Activated B cell treated with CpG ODN at 0.5 μM for 24 hours (primary cell): ENCODE measurements at places on chromosomes 5 and 9. TPM values are rescaled to one million over a fixed set of nuclear protein-coding genes. Genes with fewer than 3 reads are reported as not detected.

The SURF1 gene
- total RNA-seq, result 33.6 and 38.9 TPM in 2 replicates

The SLC46A2 gene
- not detected in 2 replicates for total RNA-seq

The DNM1 gene
- total RNA-seq, result 0.81 and 0.86 TPM in 2 replicates

The GRK6 gene
- total RNA-seq, result 90.6 and 92.6 TPM in 2 replicates

The INSYN2B gene
- total RNA-seq, result not detected in 2 replicates

The FBP1 gene
- 0.80 and 1.2 TPM in 2 replicates for total RNA-seq

The ALDH1A1 gene
- not detected in 2 replicates for total RNA-seq

The TOR2A gene
- total RNA-seq, result 13.8 and 15.1 TPM in 2 replicates

The CDKN2B-AS1 gene
- total RNA-seq, result 1.3 and 1.4 TPM in 2 replicates

DNA sequence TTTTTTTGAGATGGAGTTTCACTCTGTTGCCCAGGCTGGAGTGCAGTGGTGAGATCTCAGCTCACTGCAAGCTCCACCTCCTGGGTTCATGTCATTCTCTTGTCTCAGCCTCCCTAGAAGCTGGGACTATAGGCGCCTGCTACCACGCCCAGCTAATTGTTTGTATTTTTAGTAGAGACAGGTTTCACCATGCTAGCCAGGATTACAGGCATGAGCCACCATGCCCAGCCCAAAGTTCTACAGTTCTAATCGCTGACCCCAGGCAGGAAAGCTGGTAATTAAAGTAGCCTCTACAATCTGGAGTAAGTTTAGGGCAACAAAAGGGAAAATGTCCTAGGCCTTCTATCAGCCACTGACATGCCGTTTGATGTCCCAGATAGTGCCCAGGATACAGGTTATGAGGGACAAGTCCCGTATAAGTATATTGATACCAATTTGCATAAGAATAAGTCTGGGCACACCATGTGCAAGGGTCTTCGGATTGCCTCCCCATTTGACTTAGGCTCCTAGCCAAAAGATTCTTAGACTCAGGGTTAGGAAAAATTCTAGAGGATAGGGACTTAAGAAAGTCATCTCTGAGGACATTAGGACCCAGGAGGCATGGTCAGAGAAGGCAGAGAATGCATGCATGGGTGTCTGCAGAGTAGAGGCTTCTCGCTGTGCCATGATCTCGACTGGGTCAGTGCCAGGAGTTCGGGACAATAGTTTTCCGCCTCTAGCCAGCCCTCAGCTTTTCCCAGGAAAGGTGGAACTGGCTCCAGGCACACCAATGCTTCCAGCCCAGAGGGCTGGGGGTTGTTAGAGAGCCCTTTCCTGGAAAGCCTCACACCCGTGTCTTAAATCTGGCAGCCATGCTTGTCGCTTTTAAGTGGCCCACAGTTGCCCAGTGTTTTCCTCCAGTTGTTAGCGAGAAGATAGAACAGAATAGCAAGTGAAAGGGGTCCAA is 1111.1 kb downstream of the TAF11L14 start:
- H3K36me3 ChIP-seq, result peaks cover 24% of the 10 kb centered on the region
- peak overlapping the region; percentile 95 for H3K27ac ChIP-seq
- peaks cover 66% of the 10 kb centered on the region for H3K4me1 ChIP-seq
- H3K4me3 ChIP-seq, result peak overlapping the region; percentile 94
- DNase-seq, result no peak
- H3K27me3 ChIP-seq, result no peaks in the 10 kb centered on the region

- H3K27me3 ChIP-seq, result peaks cover 2% of the 10 kb centered on the region
- H3K4me1 ChIP-seq, result peaks cover 28% of the 10 kb centered on the region
- H3K4me3 ChIP-seq, result no peak overlapping the region
- H3K27ac ChIP-seq, result no peak overlapping the region
Measured at GRCh38 chr9:134378901-134379338, 52.7 kb downstream of the RXRA start.

GRCh38 chr9:37382982-37383357 is 39.5 kb upstream of the GRHPR start:
- DNase-seq, result no peak
- peak overlapping the region; percentile 97 for H3K27ac ChIP-seq
- peaks cover 7% of the 10 kb centered on the region for H3K36me3 ChIP-seq
- no peaks in the 10 kb centered on the region for H3K27me3 ChIP-seq
- H3K4me3 ChIP-seq, result peak overlapping the region; percentile 53

DNA sequence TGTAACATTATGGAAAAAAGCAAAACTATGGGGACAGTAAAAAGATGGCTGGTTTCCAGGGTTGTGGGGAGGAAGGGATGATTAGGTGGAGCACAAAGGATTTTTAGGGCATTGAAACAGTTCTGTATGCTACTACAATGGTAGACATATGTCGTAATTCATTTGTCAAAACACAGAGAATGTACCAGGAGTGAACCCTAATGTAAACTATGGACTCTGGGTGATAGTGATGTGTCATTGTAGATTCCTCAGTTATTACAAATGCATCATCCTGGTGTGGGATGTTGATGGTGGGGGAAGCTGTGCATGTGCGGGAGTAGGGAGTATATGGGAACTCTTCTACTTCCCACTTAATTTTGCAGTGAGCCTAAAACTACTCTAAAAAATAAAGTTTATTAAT is 135.0 kb upstream of the GABRP start:
- no peak for DNase-seq
- H3K36me3 ChIP-seq, result no peaks in the 10 kb centered on the region
- H3K4me1 ChIP-seq, result no peaks in the 10 kb centered on the region
- H3K27ac ChIP-seq, result no peak overlapping the region
- no peak overlapping the region for H3K4me3 ChIP-seq

- no peak overlapping the region for H3K4me3 ChIP-seq
- DNase-seq, result no peak
- no peaks in the 10 kb centered on the region for H3K36me3 ChIP-seq
- peaks cover 6% of the 10 kb centered on the region for H3K27me3 ChIP-seq
- H3K27ac ChIP-seq, result no peak overlapping the region
Measured at GRCh38 chr9:136621734-136622093, 41.0 kb upstream of the EGFL7 start.

- H3K4me3 ChIP-seq, result peak overlapping the region; percentile 59
- H3K4me1 ChIP-seq, result peaks cover 92% of the 10 kb centered on the region
- H3K27me3 ChIP-seq, result no peaks in the 10 kb centered on the region
- no peak for DNase-seq
- peak overlapping the region; percentile 90 for H3K27ac ChIP-seq
Measured at GRCh38 chr9:125632321-125633115, 74.5 kb downstream of the MAPKAP1 start.

GRCh38 chr5:157312492-157312891 is 46.6 kb downstream of the CYFIP2 start:
- peaks cover 87% of the 10 kb centered on the region for H3K36me3 ChIP-seq
- H3K27ac ChIP-seq, result peak overlapping the region; percentile 77
- no peaks in the 10 kb centered on the region for H3K27me3 ChIP-seq
- DNase-seq, result no peak

DNA sequence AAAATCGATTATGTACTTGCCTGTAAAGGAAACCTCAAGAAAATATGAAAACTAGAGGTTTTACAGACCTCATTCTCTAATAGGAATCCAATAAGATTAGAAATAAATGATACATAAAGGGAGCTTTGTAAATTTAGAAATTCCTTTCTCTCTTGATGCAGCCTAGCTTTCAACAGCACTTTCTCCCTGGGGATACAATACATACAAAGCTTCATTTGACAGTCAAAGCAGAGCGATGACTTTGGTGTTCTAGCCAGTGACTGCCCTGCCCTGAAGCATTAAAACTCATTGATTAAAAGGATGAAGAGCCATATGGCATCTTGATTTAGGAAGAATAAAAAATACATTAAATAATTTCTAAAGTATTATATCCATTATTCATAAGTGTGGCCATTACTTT is 46.3 kb upstream of the GLIS3 start:
- no peak for DNase-seq
- H3K4me1 ChIP-seq, result no peaks in the 10 kb centered on the region

- no peak overlapping the region for H3K27ac ChIP-seq
- peaks cover 13% of the 10 kb centered on the region for H3K27me3 ChIP-seq
- no peaks in the 10 kb centered on the region for H3K36me3 ChIP-seq
- no peaks in the 10 kb centered on the region for H3K4me1 ChIP-seq
- H3K4me3 ChIP-seq, result no peak overlapping the region
Measured at GRCh38 chr5:116600876-116601275, 26.3 kb upstream of the SEMA6A start.

DNA sequence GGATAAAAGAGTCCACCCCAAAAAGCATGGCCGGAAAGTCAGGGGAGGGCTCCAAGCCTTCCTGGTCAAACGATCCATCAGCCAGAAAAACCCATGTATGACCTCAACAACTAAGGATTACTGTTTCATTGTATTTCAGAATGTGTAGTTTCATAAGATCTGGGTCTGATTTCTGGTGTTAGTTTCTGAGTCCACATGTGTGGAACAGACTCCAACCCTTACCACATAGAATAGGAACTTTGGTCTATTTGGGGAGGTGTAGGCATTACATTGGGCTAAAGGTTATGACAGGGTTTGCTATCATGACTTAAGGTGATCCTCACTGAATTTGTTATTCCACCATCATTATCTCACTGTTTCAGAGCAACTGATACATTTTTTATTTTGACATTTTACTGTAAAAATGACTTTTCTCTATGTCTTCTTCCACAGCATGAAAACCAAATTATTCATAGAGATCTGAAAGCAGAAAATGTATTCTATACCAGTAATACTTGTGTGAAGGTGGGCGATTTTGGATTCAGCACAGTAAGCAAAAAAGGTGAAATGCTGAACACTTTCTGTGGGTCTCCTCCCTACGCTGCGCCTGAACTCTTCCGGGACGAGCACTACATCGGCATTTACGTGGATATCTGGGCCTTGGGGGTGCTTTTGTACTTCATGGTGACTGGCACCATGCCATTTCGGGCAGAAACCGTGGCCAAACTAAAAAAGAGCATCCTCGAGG is 33.5 kb downstream of the HMGCS1 start:
- DNase-seq, result no peak
- H3K27ac ChIP-seq, result no peak overlapping the region
- H3K4me3 ChIP-seq, result no peak overlapping the region

GRCh38 chr9:129562917-129563316 is 58.0 kb downstream of the C9orf50 start:
- H3K36me3 ChIP-seq, result no peaks in the 10 kb centered on the region
- peaks cover 29% of the 10 kb centered on the region for H3K27me3 ChIP-seq

DNA sequence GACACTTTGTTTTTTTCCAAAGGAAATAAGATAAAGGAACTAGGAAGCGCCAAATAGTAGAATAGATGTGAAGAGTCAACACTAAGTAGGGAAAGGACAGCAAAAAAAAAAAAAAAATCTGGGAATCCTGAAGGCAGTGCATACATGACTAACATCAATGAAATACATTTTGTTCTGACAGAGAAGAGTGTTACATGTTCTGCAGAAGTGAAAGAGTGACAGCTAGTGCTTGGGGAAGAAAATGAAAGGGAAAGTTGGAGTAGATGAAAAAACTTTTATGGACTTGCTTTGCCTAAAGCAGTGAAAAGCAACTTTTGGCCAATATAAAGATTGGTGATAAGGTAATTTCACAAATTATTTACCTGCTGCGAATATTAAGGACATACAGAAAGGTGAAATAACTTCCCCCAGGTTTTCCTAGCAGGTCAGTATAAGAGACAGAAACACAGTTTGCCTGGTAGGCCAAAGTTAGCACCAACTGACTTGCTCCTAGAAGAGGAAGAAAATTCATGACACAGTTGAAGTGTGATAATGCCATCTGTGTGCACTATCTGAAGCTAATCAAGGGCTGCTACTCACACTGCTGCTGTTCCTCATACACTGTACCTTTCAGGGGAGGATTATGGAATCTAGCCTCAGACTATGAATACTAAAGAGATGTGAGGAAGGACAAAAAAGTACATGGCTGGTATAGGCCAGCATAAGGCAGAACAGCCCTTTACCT is 38.6 kb downstream of the RANBP6 start:
- H3K4me3 ChIP-seq, result no peak overlapping the region
- peak overlapping the region; percentile 50 for H3K27ac ChIP-seq
- no peak for DNase-seq
- H3K36me3 ChIP-seq, result peaks cover 52% of the 10 kb centered on the region

DNA sequence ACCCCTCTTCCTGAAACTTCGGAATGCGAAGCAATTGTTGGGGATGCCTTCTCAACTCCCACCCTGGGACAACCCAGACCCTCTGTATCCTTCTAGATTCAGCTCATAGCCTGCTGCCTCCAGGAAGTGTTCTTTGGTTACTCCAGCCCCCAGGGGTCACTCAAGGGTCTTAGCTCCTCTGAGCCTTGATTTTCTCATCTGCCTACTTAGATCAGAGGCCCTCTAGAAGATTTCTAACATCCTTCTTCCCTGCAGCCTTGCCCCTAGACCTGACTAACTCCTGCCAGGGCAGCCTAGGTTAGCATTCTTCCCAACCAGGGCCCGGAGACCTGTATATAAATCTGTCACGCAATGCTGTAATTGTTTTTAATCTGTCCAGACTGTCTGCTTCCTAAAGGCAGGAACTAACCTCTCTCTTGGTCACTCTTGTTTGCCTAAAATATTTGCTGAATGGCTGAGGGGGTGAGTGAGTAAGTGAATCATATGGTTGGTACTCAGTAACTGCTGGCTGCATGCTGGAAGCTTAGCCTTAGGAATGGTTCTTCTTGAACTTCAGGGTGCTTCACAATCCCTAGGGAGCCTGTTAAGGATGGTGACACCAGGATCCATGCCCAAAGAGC is 8.2 kb downstream of the GALNT10 start:
- H3K27me3 ChIP-seq, result no peaks in the 10 kb centered on the region
- peaks cover 55% of the 10 kb centered on the region for H3K36me3 ChIP-seq
- H3K4me1 ChIP-seq, result peaks cover 55% of the 10 kb centered on the region
- H3K27ac ChIP-seq, result no peak overlapping the region
- no peak overlapping the region for H3K4me3 ChIP-seq

- H3K27ac ChIP-seq, result no peak overlapping the region
- no peak for DNase-seq
- H3K4me3 ChIP-seq, result no peak overlapping the region
- peaks cover 71% of the 10 kb centered on the region for H3K27me3 ChIP-seq
- no peaks in the 10 kb centered on the region for H3K36me3 ChIP-seq
Measured at GRCh38 chr5:176743868-176744583, 66.3 kb upstream of the UNC5A start.

DNA sequence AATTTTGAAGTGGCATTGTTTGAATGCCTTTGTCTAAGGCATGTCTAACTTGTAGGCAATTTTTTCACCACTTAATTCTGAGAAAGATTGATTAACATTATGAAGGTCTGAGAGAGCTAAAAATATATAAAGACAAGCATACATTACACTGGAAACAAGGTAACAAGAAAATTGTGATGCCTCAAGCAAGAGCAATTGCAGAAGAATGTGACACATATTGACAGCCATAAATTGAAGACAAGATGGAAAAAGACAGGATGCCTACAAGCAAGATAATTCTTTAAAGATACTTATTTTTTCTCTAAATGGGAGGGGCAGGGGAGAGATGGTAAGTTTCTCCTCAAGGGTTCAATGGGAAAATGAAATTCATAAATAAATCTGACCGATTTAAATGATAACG is 103.1 kb upstream of the CYLC2 start:
- H3K4me3 ChIP-seq, result no peak overlapping the region
- H3K27ac ChIP-seq, result no peak overlapping the region
- H3K36me3 ChIP-seq, result no peaks in the 10 kb centered on the region
- DNase-seq, result no peak
- no peaks in the 10 kb centered on the region for H3K4me1 ChIP-seq
- no peaks in the 10 kb centered on the region for H3K27me3 ChIP-seq

DNA sequence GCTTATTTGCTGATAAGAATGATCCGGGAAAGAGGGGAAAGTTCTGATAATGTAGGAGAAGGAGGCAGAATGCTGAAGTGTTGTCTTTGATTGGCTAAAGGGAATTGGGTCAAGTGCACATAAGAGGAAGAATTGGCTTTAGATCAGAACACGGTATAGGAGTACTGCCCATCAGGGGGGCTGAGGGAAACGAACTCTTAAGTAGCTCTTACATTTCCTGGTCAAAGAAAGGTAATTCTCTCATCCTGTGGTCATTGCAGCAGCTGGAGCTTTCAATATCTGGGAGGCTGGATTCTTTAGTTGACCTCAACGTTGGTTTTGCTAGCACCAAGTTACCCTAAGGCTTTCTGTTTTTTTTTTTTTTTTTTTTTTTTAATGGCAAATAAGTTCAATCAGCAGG is 178.7 kb upstream of the NR3C1 start:
- H3K4me3 ChIP-seq, result no peak overlapping the region
- H3K27me3 ChIP-seq, result no peaks in the 10 kb centered on the region
- H3K4me1 ChIP-seq, result peaks cover 33% of the 10 kb centered on the region
- no peak for DNase-seq
- no peaks in the 10 kb centered on the region for H3K36me3 ChIP-seq
